Activated CD8-positive, alpha-beta memory T cell treated with anti-CD3 and anti-CD28 coated beads, Interleukin-2, amount 10 ng/mL, durations not matched to agents 7 days and 5 days (primary cell): ENCODE measurements at places on chromosomes 5 and 9. TPM values are rescaled to one million over a fixed set of nuclear protein-coding genes. Genes with fewer than 3 reads are reported as not detected.

SLC1A1 gene
- 0.14 TPM for total RNA-seq

CDO1 gene
- 0.30 TPM for total RNA-seq

IL4 gene
- total RNA-seq: 0.53 TPM

TNFAIP8 gene
- total RNA-seq: 109 TPM

DCAF10 gene
- total RNA-seq: 17.2 TPM

DNA sequence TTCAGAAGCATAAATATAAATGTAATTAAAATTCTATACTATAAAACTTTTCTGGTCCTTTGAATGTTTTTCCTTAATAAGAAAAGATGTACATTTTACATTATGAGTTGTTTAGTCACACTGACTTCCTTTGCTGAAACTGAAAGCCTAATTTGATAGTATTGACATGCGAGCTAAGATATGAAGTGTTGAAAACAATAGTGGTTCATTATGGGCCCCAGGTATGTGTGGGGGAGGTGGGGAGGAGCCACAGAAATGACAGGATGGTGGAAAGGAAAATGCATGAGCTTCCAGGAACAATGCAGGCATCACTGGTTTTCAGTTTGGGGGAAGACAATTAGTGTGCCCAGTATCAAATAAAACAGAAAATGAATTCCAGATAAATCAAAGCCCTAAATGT is 35.4 kb upstream of the RLN1 start:
- H3K36me3 ChIP-seq: peaks cover 13% of the 10 kb centered on the region
- peak overlapping the region; percentile 16 for H3K27ac ChIP-seq
- no peak for DNase-seq
- H3K4me3 ChIP-seq: no peak overlapping the region
- H3K27me3 ChIP-seq: no peaks in the 10 kb centered on the region

- no peaks in the 10 kb centered on the region for H3K27me3 ChIP-seq
- H3K4me3 ChIP-seq: no peak overlapping the region
- no peaks in the 10 kb centered on the region for H3K4me1 ChIP-seq
These were observed 47.5 kb downstream of the CDK5RAP2 start for GRCh38 chr9:120532475-120532874.

GRCh38 chr5:55232271-55232984 is 980 bp downstream of the CCNO start:
- H3K27me3 ChIP-seq: peaks cover 79% of the 10 kb centered on the region
- no peak for DNase-seq
- H3K4me3 ChIP-seq: peak overlapping the region; percentile 72
- H3K4me1 ChIP-seq: peaks cover 36% of the 10 kb centered on the region
- peaks cover 1% of the 10 kb centered on the region for H3K36me3 ChIP-seq

DNA sequence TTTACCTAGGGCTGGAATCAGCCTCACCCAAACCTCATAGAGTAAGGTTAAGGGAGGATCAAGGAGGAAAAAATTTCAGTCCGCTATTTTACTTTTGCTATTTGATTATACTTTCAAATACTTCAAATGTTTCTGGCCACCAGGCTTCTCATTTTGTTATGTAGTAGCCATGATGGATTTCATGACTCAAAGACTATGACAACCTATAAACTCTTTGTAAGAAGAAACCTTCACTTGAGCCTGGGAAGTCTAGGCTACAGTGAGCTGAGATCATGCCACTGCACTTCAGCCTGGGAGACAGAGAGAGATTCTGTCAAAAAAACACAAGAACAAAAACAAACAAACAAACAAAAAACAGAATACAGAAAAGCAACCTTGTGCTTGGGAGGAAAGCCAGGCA is 293.6 kb upstream of the TNC start:
- no peak for DNase-seq
- H3K36me3 ChIP-seq: no peaks in the 10 kb centered on the region
- no peak overlapping the region for H3K4me3 ChIP-seq
- no peak overlapping the region for H3K27ac ChIP-seq
- no peaks in the 10 kb centered on the region for H3K4me1 ChIP-seq

DNA sequence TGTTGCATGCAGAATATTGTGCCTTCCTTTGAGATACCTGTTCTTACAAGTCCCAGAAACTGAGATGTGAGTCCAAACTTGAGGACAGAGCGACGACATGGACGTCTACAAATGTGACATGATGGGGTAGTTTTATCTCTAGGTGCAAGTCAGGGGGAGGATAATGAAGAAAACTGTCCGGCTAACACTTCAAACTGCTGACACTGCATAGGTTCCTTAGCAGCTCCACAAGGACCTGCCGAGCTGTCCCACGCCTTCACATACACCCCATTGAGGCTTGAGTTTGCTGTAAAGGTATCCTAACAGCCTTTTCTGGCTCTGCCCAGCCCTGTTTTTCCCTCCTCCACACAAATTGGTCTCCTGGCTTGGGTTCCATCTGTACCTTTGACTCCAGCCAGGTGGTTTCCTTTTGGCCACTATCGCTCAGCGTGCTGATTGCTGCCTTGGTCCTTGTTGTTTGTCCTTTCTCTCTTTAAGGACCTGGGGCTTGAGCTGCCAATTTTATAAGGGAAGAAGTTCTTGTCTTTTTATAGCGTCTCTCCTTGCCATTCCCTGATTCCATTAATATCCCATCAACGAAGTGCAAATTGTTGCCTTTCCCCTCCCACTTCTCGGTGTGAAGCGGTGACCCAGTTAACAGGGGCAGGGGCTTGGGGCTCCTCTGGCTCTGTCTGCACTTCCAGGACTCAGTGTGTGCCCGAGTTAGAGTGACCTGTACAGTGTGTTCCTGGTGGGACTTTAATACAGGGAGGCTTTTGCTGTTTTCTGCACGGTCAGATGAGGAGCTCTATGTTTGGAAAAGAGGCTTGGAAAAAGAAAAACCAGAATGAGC is 100.3 kb downstream of the PCSK1 start:
- peaks cover 13% of the 10 kb centered on the region for H3K27me3 ChIP-seq
- DNase-seq: no peak
- no peak overlapping the region for H3K4me3 ChIP-seq
- H3K27ac ChIP-seq: no peak overlapping the region
- H3K36me3 ChIP-seq: peaks cover 2% of the 10 kb centered on the region

- peaks cover 2% of the 10 kb centered on the region for H3K4me1 ChIP-seq
- no peak overlapping the region for H3K4me3 ChIP-seq
- peaks cover 52% of the 10 kb centered on the region for H3K27me3 ChIP-seq
- DNase-seq: no peak
- no peak overlapping the region for H3K27ac ChIP-seq
These were observed 10.0 kb downstream of the EBF1 start for GRCh38 chr5:159089675-159090074.

DNA sequence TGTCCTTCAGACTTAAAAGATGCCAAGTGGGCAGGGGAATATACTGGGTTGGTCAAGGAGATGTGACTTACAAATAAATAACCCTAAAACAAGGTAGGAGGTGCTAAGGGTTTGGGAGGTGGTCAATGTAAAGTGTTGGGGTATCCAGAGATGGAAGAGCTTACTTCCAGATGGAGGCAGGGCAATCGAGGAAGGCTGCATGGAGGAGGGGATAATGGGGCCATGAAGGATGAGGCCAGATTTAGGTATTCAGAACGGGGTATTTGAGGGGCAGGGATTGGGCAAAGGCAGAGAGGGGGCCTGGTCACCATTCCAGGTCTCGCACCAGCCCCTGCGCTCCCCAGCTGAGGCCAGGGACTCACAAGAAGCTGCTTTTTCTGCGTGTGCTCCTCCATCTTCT is 57.9 kb upstream of the FBXW11 start:
- peaks cover 36% of the 10 kb centered on the region for H3K4me1 ChIP-seq
- DNase-seq: no peak
- peaks cover 77% of the 10 kb centered on the region for H3K36me3 ChIP-seq
- H3K27me3 ChIP-seq: no peaks in the 10 kb centered on the region
- H3K27ac ChIP-seq: no peak overlapping the region
- H3K4me3 ChIP-seq: no peak overlapping the region

- H3K4me1 ChIP-seq: peaks cover 30% of the 10 kb centered on the region
- no peak overlapping the region for H3K4me3 ChIP-seq
- H3K36me3 ChIP-seq: peaks cover 68% of the 10 kb centered on the region
- no peak for DNase-seq
- H3K27me3 ChIP-seq: no peaks in the 10 kb centered on the region
- peak overlapping the region; percentile 59 for H3K27ac ChIP-seq
These were observed 7.9 kb downstream of the RACK1 start for GRCh38 chr5:181235689-181236366.

- H3K27me3 ChIP-seq: no peaks in the 10 kb centered on the region
- no peaks in the 10 kb centered on the region for H3K36me3 ChIP-seq
- no peaks in the 10 kb centered on the region for H3K4me1 ChIP-seq
- no peak overlapping the region for H3K27ac ChIP-seq
These were observed 454.6 kb upstream of the TUSC1 start for GRCh38 chr9:26132746-26133312.

DNA sequence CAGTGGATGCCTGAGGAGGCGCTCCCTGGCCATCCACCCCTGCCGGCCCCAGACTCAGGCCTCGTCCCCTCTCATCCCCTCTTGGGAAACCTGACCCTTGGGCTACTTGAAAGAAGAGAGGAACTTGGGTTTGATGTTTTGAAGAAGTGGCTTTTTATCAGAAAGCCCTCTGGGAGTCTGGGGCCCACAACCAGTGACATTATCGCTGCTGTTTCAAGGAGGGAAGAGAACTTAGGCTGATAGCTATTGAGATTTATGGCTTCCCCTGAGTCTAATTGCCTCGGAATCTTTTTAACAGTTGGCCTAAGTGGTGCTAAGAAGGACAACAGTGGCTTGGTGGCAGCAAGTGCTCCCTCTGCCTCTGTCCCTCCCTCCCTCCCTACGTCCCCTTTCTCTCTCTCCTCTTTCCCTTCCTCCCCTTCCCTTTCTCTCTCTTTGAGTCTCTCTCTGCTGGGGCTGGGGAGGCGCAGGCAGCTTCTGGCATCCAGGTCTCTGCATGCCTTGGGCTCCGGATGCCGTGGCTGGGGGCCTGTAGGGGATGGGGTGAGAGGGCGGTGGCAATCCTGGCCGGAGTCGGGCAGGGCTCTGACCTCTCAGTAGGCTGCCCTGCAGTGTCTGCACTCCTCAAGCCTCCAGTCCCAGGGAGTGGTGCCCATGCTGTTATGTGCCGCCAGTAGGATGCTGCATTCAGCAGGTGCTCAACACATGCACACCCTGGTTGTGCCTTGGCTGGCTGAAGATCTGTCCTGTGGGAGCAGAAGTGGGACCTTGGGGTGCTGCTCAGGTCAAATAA is 49.6 kb upstream of the RXRA start:
- no peaks in the 10 kb centered on the region for H3K4me1 ChIP-seq
- no peaks in the 10 kb centered on the region for H3K36me3 ChIP-seq
- peaks cover 5% of the 10 kb centered on the region for H3K27me3 ChIP-seq
- no peak overlapping the region for H3K4me3 ChIP-seq
- DNase-seq: no peak
- no peak overlapping the region for H3K27ac ChIP-seq

DNA sequence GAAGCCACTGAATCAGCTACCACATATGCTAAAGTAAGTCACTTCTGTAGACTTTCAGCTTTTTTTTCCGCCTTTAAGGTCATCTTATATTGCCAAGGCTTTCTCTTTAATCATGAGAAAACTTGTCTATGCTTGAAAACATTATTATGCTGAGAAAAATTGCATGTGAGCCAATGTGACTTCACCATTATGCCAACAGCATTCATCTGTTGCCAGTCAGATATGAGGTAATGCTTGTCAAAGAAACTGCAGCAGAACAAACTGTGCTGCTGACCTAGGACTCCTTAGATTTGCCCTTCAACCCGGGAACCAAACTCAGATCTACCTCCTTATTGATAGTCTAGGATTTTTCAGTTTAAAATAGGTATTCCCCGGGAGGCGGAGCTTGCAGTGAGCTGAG is 34.3 kb downstream of the SLC44A1 start:
- no peak overlapping the region for H3K27ac ChIP-seq
- no peak overlapping the region for H3K4me3 ChIP-seq
- peaks cover 4% of the 10 kb centered on the region for H3K4me1 ChIP-seq

DNA sequence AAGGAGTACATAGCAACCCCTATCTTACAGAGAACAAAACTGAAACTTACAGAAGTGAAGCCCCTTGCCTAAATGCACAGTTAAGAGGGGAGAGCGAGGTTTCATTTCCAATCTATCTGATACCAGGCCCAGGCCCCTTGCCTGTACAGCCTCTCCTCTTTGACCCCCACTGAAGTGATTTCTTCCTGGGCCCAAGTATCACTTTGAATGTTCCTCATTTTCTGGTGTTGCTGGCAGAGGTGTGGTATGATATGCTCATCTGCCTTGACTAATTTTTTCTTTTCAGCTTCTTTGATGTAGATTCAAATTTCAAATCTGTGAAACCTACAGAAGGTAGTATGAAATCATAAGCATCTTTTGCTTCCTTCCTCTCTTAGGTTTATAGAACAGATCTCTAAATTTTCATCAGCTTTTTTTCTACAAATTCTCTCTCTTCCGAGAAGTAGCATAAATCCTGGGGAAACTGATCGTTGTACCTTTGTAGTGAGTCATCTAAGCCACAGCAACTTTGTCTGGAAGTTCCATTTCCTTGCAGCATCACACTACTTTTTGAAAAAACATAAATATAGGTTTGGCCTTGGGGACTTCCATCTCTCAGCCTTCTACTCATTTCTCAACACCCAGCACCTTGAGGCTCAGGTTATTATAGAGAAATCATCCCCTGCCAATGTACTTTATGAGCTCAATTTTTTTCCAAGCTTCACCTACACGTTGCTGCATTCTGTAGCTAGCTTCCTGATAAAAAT is 402.4 kb upstream of the PTGER4 start:
- DNase-seq: peak; percentile 50
- no peaks in the 10 kb centered on the region for H3K27me3 ChIP-seq
- peak overlapping the region; percentile 55 for H3K4me3 ChIP-seq
- H3K36me3 ChIP-seq: peaks cover 36% of the 10 kb centered on the region
- H3K27ac ChIP-seq: peak overlapping the region; percentile 92
- H3K4me1 ChIP-seq: peaks cover 38% of the 10 kb centered on the region

- peak overlapping the region; percentile 87 for H3K27ac ChIP-seq
- peak; percentile 51 for DNase-seq
- peak overlapping the region; percentile 76 for H3K4me3 ChIP-seq
- no peaks in the 10 kb centered on the region for H3K27me3 ChIP-seq
These were observed 67.3 kb downstream of the DOCK8 start for GRCh38 chr9:281741-282645.

GRCh38 chr9:104802110-104802509 is 38.2 kb downstream of the NIPSNAP3B start:
- no peak for DNase-seq
- no peak overlapping the region for H3K27ac ChIP-seq
- no peaks in the 10 kb centered on the region for H3K36me3 ChIP-seq
- peaks cover 4% of the 10 kb centered on the region for H3K27me3 ChIP-seq

DNA sequence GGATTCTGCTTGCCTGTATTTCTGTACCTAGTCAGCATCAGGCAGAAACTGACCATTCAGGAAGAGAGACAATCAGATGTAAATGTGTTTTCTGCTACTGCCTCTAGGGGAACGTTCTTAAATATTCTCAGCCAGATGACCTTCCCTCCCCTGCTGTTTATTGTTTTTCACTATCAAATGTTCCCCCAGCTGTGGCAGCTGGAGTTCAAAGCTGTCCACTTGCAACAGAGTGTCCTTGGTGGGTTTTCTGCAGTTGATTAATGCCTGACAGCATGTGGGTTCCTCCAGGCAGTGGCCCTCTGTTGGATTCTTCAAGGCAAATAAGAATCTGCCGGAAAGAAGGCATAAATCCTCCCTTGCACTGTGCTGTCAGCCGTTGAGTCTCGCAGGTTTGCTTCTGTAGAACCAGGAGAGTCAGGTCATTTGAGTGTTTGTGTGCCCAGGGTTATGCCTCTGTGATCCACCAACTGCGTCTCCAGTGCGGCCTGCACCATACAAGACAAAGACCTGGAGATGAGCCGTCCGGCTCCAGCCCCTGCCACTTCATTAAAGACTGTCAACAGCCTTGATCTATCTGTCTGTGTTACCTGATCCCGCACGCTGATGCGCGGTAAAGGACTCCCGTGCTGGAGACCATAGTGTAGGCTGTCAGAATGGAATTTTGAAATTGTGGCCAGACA is 203.4 kb downstream of the GADD45G start:
- no peak overlapping the region for H3K27ac ChIP-seq
- H3K36me3 ChIP-seq: no peaks in the 10 kb centered on the region
- no peaks in the 10 kb centered on the region for H3K4me1 ChIP-seq
- H3K4me3 ChIP-seq: no peak overlapping the region
- H3K27me3 ChIP-seq: peaks cover 60% of the 10 kb centered on the region
- peak; percentile 25 for DNase-seq
